Breast epithelium (tissue), 4 donors: ENCODE measurements at places on chromosomes 12 and 14. TPM values are rescaled to one million over a fixed set of nuclear protein-coding genes. Genes with fewer than 3 reads are reported as not detected.

- DNase-seq: no peak
Measured at GRCh38 chr12:104502638-104503037, 45.9 kb downstream of the CHST11 start.

DNA sequence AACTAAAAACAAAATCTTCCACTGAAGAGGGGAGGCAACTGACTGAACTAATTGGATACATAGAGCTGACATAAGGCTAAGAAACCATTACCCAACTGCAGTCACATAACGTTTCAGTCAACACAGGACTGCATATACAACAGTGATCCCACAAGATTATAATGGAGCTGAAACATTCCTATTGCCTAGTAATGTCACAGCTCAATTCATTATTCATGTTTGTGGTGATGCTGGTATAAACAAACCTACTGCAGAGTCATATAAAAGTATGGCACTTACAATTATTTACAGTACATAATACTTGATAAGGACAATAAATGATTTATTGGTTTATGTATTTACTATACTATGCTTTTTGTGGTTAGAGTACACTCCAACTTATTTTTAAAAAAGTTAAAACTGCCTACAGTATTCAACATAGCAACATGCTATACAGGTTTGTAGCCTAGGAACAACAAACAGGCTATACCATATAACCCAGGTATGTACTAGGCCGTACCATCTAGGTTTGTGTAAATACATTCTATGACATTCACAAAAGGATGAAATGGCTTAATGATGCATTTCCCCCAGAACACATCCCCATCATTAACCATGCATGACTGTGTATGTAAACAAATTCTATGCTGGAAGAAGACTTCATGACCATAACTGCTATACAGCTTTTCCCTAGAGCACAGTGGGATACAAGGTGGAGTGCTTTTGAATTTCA, 4.3 kb downstream of the NAP1L1 start:
- no peak for DNase-seq

DNA sequence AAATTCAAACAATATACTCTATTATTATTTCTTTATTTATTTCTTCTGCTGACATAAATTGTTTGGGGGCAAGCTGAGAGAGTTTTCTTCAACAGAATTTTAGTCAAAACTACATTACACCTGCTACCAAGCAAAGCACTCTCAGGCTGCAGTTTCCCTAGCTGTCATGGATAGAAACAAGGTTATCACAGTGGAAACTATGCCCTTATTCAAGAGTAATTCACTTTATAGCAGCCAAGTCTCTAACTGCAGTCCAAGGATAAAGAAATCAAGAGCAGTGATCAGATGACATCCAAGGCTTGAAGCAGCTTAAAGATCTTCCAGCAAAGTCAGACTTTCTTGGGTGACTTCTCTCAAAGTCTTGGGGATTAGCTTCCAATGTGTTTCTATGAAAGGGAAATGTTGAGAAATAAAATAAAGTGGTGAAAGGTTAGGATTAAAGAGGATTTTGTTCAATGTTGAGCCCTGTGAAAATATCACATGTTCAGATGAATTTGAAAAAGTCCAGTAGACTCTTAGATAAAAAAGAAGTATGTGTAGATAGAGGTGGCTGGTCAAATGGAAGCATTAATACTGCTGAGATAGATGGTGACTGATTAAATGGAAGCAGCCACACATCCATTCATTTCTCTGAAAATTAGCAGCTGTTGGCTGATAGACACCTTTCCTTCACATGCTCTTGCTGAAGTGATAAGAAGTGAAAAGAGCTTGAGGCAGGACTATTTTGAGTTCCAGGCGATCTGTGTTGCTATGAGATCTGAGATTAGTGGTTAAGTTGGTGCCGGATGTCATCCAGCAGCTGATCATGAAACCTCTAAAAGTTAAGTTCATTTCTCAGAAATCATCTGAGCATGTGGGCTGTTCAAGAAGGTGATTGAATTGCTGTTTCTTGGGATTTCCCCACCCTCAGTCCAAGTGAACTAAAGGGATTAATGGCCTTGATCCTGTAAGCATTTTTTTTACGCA, 257.8 kb upstream of the BTG1 start:
- DNase-seq: no peak

Gene KLRG1
- 3.9 TPM for total RNA-seq

DNA sequence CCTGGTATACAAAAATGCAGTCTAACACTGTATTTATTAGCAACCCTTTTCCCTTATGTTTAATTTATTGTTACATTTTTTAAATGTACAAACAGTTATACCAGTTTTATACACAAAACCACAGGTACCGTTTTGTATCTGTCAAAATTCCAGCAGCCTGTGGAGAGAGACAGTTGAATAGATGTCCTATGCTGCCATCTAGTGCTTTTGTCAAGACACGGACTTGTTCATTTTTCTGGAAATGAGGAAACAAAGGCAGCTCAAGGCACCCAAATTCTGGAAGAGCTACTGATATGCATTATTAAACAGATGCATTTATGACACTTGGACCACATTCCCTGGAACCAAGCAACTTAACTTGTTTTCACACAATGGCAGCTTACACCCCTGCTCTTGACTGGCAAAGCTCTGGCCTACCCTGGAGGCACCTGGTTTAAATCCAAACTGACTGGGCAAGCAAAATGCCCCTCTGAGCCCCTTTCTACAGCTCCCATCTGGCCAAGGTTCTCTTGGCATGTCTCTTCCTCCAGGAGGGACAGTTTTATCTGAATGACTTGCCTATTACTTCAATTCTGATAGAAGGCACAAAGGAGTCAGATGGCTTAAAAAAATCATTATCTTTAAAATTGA, 286.9 kb upstream of the PRKD1 start:
- no peak for DNase-seq

GRCh38 chr12:2360630-2361170, 307.9 kb downstream of the CACNA1C start:
- no peak for DNase-seq

DNA sequence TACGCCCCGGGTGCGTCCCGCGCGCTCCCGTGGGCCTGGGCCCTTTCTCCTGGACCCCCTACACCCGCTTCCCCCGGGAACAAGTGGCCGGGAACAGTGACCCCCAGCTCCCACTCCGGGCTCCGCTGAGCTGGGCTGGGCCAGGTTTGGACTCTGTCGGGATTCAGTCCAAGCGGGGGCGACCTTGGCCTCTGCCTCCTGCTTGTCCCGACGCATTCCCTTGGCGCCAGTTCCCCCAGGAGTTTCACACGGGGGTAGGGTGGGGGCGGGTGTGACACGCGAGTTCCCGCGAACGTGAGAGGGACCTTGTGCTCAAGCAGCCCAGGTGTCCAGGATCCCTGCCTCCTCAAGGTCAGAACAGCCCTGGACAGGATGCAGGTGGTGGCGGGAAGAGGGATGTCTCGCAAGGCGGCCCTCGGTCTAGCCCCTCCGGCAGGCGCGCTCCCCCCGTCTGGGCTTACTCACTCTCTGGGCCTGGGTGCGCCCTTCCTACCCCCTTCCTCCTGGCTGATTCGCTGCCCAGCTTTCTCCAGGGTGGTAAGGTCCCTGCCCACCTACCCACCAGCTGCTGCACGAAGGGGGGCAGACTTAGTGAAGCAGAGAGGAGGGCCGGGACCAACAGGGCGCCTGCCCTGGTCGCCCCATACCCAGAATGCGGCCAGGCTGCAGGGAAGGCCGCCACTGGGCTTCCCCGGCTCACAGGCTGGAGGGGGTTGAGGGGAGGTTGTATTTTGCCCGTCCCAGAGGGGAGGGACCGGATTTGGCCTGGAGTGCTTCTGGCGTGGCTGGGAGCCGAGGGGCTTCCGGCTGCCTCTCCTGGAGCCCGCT, 862 bp downstream of the CRIP2 start:
- peak; percentile 63 for DNase-seq

DNA sequence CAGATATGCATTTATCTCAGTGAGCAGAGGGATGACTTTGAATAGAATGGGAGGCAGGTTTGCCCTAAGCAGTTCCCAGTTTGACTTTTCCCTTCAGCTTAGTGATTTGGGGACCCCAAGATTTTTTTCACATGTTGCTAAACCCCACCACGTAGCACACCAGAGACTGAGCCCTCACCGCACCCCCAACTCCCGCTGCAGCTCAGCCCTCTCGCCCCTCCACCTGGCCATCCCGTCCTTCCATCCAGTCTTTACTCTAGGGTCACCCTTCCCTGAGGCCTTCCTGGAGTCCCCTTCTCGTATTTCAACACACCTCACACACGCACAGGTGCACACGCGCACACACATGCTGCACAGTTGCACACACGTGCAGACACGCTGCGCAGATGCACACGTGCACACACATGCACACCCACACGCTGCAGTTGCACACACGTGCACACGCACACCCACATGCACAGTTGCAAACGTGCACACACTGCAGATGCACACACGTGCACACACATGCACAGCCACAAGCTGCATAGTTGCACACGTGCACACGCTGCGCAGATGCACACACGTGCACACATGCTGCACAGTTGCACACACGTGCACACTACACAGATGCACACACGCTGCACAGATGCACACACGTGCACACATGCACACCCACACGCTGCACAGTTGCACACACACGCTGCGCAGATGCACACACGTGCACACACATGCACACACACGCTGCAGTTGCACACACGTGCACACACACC, 30.0 kb downstream of the HSP90AA1 start:
- DNase-seq: no peak

Gene LHX5
- not detected for total RNA-seq

DNA sequence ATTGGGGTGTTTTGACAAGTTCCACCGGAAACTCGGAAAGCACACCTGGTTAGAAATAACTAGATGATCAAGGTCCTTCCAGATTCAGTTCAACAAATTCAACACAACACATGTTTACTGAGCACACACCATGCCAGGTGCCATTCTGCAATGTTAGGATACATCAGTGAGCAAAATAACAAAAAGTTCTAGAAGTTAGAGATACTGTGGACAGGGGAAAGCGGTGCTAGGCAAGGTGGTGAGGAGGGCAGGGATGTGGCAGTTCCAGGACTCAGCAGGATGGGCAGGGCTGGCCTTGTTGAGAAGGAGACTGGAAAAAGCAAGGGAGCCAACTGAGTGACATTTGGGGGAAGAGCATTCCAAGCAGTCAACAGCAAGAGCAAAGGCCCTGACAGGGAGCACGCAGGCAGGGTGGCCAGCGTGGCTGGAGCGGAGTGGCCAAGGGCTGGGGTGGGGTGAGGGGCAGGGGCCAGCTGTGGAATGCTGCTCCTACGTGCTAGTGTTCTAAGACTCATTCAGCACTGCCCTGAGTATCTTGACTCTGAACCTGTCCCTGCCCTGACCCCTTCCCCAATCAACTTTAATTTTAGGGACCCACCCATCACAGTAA, 19.4 kb upstream of the FAIM2 start:
- no peak for DNase-seq

GRCh38 chr12:25069224-25069623, 120.3 kb upstream of the BCAT1 start:
- DNase-seq: no peak

Gene C1QL4
- total RNA-seq: not detected

Gene SDSL
- 4.9 TPM for total RNA-seq

Gene NRXN3
- total RNA-seq: 2.9 TPM

Gene FOXG1
- total RNA-seq: not detected

Gene HOXC5
- total RNA-seq: 0.73 TPM

DNA sequence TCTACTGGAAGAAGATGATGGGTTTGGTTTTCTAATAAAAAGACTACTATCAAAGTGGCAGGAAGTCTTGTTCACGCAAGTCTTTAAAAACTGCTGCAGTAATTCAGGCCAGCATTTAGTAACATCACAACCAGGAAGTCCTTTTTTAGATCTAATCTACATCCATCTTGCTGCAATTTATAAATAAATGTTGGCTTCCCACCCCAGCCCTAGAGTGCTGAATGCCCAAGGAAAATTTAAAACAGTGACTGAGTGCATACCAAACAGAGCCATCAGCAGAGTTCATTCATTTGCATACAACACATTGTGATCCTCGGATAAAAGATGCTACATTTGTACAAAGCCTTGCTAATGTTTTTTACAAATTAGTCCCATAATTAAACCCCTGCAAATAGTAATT, 72.1 kb downstream of the PHLDA1 start:
- no peak for DNase-seq

- no peak for DNase-seq
Measured at GRCh38 chr12:127548123-127548553, 718.8 kb upstream of the TMEM132C start.

GRCh38 chr14:102694530-102695166, 82.6 kb upstream of the TRAF3 start:
- DNase-seq: no peak

Gene GPR162
- total RNA-seq: 2.6 TPM

GRCh38 chr12:124493809-124494750, 73.3 kb downstream of the NCOR2 start:
- DNase-seq: no peak

Gene TAS2R42
- total RNA-seq: not detected

GRCh38 chr14:39762576-39763401, 330.6 kb upstream of the FBXO33 start:
- DNase-seq: no peak

DNA sequence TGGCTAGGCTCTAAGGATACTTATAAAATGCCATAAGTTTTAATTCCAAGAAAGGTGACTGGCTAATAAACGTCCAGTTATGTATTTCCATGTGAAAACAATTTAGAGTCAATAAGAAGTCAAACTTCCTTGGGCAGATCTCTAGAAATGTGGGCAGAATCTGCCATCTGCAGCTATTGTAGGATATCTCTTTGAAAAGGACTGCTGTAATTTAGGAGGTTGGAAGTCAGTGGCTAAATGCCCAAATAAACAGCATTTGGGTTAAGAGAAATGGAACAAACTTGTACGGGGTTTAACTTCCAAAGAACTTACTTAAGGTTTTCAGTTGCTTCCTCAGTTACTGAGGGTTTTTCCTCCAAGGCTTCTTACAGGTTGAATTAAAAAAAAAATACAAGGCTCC, 121.6 kb downstream of the FIGNL2 start:
- no peak for DNase-seq

Gene CLEC9A
- total RNA-seq: not detected

- no peak for DNase-seq
Measured at GRCh38 chr12:62933220-62933601, 1.7 kb downstream of the PPM1H start.

DNA sequence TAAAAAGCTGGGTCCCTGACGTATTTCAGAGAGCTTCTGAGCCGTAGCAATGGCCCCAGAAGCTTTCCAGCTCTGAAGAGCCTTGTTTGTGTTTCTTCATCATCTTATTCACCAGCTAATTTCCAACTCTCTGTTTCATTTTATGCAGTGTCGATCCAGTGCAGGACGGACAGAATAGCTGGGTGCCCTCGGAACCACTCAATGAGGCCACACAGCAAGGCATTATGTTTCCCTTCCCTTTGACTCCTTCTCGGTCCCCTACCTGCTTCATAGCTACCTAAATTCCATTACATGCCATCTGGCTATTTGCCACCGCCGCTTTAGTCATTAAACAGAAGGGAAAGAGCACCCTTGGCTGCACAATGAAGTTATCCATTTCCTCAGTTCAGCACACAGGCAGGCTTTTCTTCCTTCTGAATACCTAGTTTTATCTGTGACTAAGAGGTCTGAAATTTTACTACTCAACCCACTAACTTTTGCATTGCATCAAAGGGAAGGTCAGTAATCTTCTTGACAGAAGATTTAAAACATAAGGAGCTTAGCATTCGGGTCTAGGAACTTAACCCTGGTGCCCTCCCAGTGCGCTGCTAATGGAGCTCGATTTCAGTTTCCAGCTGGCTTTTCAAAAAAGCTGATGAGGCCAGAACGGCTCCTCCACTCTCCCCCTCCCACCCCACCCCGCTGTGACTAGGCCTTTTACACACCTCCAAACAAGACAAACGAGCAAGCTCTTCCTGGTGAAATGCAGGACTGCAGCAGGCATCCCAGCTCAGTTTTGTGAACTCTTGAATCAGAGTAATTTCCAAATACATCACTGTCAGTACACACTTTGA, 176.8 kb downstream of the GXYLT1 start:
- no peak for DNase-seq
